NCI-H1930 (cell line): ENCODE measurements at places on chromosomes 7 and 10.

DNA sequence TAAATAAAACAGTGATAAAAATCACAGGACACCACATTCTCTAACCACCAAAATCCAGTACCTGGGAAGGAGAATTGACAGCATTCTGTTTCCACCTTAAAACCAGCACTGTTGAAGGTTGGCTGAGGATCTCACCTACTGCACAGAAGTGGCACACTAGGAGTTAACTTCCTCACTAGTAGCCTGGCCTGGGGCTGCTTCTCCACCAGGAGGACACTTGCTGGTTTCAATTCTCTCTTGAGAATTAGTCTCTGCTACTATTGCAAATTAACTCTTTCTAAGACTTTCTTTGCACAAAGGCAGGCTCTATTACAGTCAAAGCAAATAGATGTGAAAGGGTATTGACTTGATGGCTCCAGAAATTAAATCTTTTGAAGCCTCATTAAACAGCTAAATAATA, 2.3 kb upstream of the CTTNBP2 start:
- no peak for DNase-seq

DNA sequence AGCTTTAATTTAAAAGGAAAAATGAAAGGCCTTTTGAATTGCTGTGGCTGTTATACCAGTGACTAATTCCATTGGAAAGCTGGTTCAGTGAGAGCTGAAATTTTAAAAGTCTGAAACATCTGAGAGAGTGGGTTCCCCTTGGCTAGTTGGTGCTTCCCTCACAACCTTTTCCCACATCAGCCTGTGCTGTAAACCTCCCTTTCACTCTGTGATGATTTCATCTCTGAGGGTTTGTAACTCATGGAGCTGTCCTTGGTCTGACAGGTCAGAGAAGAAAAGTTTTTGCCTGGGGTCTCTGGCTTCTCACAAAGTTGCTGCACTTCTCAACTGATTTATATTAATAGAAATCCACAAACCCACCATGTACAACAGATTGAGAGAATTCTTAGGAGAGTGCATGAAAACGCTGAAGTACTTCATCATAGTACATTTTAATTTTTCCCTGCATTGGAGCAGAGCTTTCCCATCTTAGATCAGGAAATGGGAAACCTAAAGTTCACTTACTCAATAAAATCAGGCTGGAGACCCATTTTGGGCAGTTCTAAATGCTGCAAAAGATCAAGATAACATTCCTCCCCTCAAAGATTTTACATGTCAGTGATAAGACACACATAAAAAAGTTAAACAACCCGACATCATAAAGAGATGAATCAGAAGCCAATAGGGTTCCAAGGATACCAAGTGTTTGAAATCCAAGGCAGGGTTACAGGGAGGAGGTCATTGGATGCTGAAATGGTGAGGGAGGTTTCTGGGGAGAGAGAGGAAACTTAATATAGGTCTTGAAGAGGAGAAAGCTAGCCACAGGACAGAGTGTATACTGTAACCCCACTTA, 157.0 kb upstream of the MKLN1 start:
- no peak for DNase-seq

- no peak for DNase-seq
Measured at GRCh38 chr7:151761231-151761630, 115.7 kb downstream of the PRKAG2 start.

- DNase-seq: no peak
Measured at GRCh38 chr7:135911099-135911498, 66.1 kb downstream of the MTPN start.

- no peak for DNase-seq
Measured at GRCh38 chr10:110163841-110164240, 43.6 kb upstream of the MXI1 start.

- no peak for DNase-seq
Measured at GRCh38 chr7:3033136-3033535, 10.5 kb downstream of the CARD11 start.

DNA sequence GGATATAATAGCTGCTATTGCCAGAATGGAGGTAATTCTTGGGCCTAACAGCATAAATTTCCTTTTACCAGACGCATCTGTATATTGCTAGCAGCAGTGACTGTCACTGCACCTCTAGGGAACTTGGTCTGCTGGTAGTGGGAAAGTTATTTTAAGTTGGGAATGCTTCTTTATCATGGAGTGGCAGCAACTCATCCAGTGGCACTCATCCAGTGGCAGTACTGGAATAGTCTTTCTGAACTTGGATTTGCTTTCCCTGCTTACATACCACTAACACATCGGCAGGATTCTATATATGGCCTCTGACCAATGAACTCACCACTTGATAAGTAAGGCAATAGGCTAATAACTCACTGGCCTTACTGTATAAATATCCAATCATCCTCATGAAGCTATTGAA, 22.0 kb upstream of the ICA1 start:
- no peak for DNase-seq
